ENCODE measurements at places on chromosomes 13 and 19.

GRCh38 chr13:50699874-50700663 lies 143.4 kb downstream of the DLEU7 start:
- no peak for DNase-seq

DNA sequence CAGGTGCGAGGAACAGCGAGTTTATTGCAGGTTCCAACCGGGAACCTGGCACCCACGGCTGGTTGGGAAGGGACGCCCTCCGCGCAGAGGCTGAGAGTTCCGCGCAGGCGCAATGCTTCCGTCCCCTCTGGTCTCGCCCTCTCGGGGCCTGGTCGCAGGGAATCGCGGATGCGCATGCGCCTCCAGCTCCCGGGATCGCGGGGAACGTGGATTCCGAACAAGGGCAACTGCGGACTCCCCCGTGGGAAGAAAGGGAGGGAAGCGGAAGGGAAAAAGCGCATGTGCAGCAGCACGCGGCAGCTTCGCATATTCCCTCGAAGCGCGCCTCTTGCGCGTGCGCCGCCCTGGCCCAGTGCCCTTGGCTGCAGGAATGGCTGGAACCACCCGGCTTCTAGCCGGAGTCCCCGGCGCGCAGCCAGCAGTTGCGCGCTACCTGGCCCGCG lies 1.1 kb downstream of the TSSK6 start:
- no peak for DNase-seq

DNA sequence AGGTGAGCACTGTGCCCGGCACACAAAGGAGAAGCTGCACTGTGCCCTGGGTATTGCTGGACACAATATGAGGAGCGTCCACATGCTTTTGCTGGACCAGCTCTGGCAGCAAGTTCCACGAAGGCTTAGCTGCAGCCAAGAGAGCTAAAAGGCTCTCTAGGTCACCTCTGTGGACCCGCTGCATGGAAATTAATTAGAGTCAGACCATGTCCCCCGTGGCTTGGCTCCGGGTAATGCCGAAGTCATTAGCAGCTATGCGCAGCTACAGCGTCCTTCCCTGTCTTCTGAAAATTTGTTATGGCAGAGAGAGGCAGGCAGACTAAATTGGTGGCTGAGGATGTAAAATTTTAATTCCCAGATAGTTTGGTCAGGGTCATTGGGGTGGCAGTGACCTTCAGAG lies 271.5 kb downstream of the SLC7A1 start:
- no peak for DNase-seq

GRCh38 chr13:36101157-36101556 lies 30.0 kb downstream of the DCLK1 start:
- DNase-seq, result no peak

GRCh38 chr13:44605275-44605674 lies 29.1 kb upstream of the TSC22D1 start:
- no peak for DNase-seq

DNA sequence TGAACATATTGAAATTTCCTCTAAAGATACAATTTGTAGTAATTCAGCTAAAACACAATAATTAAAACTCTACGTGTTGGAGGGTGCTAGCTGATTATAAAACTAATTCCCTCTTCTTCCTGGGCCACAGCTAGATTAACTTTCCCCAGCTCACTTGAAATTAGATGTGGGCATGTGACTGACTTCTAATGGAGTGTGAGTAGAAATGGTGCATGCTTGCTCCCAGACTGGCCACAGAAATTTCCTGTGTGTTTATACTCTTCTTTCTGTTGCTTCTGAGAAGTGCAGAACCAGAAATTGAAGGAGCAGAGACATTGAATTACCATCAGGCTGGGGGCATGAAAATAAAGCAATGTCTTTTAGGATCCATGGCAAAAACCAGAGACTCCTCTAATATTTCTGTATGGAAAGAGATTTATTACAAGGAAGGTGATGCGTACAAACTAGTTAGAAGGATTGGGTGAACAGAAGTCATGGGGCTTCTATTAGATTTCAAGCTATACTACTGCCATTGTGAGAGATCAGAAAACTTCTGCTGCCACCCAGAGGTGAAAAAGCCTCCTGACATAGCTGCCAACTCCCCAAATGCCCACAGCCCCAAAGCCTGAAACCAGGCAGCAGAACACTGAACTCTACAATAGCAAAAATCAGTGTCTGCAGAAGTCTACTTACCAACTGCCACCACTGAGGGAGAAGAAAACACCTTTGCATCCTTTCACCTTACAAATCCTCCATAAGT lies 379.2 kb upstream of the MIR17HG start:
- no peak for DNase-seq
